ENCODE measurements at places on chromosomes 13 and 19.

DNA sequence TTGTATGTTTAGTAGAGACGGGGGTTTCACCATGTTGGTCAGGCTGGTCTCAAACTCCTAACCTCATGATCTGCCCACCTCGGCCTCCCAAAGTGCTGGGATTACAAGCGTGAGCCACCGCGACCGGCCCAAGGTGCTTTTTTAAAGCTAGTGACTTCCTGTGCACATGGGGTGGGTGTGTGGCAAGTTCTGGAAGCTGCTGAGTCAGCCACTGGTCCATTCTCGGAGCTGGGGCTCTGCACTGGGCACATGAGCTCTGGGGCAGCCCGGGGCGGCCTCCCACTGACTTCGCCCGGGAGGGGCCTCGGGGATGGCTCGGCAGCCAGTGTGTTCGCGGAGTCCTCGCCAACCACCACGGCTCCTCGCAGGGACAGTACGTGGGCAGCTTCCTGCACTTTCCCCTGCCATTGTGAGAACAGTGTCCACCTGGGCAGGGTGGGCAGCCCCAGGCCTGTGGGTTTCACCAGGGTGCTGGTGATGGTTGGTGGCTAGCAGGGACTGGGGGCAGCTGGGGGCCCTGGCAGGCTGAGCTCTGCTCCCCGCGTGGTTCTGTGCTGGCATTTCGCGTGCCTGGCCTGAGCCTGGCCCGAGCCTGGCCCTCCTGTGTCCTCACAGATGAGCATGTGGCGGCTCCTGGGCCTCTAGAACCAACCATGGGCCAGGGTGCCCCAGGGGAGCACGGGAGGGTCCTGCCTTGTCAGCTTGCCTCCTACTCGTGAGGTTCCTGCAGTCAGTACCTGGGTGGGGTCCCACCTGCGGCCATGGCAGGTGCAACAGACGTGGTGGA is 12.2 kb downstream of the CBARP start:
- DNase-seq: no peak

DNA sequence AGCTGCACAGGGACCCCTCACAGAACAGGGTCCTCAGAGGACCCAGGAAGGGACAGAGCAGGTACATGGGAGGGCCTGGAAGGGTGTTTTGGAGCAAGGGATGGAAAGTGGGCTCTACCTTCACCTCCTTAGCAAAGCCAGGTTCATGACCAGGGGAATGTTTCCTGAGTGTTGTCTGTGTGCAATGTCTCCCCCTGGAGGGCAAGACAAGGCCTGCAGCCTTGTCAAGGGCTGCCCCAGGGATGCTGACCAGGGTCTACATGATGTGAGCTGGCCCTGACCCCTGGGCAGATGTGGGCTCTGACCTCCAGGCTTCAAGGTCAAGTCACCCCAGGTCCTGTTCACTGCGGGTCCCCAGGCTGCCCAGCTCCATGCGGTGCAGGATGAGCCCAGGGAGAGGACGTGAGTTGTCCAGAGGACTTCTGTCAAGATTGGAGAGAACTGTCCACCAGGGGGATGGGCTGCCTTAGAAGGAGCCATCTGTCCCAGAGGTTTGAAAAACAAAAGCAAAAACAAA is 1.0 kb upstream of the CEACAM1 start:
- DNase-seq: peak; percentile 50

DNA sequence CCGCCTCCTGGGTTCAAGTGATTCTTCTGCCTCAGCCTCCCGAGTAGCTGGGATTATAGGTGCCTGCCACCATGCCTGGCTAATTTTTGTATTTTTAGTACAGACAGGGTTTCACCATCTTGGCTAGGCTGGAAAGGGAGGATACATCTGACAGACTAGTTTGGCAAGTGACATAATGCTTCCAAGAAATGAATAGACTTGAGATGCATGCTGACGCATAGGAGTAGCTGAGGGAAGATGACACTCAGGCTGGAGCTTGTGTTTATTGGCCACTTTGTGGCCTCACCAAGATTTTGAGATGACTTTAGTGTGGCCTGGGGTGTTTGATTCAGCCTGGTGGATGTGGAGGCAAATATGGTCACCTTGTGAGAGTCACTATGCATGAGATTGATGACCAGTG is 4.0 kb downstream of the ZNF586 start:
- DNase-seq: no peak

DNA sequence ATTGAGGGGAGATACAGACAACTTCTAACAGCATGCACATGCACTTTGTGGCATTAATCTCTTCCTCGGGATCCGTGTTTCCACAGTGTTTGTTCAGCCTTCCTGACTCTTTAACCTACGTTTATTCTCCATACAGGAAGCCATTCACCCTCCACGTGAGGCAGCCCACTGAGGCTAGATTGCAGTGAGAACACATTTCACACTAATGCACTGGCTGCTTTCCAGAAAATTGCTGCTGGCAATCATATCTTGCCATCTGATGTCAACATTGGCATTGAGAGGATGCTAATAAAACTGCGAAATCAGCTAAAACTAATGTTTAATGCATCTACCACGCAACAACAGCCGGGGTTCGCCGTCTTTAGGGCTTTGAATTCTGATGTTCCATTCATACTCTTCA is 30.0 kb downstream of the DCLK1 start:
- no peak for DNase-seq

GRCh38 chr13:58329746-58330145 is 698.2 kb downstream of the PCDH17 start:
- DNase-seq: no peak

GRCh38 chr19:964761-965694 is 19.1 kb upstream of the WDR18 start:
- no peak for DNase-seq

DNA sequence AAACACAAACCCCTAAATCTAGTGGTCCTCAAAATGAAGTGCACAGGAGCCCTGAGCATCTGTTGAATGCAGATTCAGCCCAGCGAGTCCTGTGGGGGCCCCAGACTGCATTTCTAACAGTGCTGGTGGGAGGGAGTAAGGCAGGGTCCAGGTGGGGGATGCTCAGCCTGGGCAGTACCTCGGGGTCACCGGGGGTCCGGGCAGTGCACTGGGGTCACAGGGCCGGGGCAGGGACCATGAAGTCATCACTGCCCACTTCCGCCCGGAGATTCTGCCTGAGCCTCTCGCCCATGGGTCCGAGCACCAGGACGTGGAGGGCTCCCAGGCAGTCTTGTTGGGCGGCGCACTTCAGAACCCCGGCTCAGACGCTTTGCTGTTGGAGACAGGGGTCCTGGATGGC is 838 bp upstream of the ATP4B start:
- DNase-seq: no peak

GRCh38 chr19:13069415-13070359 is 33.0 kb downstream of the LYL1 start:
- DNase-seq: no peak

- DNase-seq: no peak
Measured at GRCh38 chr13:41075485-41075884, 14.2 kb downstream of the WBP4 start.

- no peak for DNase-seq
Measured at GRCh38 chr13:46297361-46297811, 85.7 kb downstream of the LRRC63 start.

DNA sequence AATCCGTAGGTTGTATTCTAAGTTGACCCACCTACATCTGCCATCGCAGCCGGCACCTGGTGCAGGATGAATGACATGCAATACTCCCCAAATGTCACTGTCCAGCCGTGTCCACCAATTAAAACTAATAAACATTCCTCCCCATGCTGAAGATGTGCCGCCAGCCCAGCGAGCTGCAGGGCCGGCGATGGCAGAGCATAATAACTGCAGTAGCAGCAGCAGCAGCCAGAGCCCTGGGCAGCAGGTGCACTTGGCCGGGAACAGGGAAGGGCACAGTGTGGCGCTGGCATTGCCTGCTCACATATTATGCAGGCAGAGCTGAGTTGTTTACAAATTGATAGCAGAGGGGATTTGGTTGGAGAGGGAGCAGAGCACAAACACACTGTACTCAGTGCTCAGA is 754.9 kb downstream of the OLFM4 start:
- no peak for DNase-seq

- DNase-seq: no peak
Measured at GRCh38 chr13:23986619-23987018, 89.3 kb upstream of the C1QTNF9B start.

GRCh38 chr19:48595171-48595570 is 11.4 kb upstream of the SPACA4 start:
- DNase-seq: no peak

DNA sequence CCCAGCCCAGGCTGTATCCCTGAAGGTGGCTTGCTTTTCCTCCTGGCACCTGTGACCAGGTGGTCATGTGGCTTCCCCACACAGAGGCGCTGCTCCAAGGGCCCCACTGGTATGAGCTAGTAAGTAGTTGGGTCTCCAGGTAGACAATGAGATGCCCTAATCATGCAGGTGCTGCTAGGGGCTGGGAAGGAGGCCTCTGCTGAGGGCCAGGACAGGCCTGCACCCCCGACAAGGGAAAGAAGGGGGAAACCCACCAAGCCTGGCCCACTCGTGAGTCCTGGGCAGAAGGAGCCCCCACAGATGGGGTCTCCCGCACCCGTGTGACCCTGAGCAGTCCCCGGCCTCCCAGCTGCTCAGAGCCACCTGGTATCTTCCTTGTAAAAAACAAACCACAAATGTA is 13.2 kb downstream of the PEX11G start:
- DNase-seq: no peak

DNA sequence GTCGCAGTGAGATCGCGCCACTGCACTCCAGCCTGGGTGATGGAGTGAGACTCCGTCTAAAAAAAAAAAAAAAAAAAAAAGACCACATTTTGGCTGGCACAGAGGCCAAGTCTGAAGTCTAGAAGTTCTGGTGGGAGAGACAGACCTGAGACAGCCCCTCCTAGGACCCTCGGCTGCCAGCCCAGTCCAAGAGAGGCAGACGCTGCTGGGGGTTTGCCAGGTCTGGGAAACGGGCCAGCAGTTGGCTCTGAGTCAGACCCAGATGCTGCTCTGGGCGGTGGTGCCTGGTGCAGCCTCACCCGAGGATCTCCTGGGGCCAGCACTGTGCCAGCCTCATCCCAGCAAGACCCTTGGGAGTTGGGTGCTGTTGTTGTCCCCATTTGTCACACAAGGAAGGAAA is 5.8 kb downstream of the FCHO1 start:
- no peak for DNase-seq

DNA sequence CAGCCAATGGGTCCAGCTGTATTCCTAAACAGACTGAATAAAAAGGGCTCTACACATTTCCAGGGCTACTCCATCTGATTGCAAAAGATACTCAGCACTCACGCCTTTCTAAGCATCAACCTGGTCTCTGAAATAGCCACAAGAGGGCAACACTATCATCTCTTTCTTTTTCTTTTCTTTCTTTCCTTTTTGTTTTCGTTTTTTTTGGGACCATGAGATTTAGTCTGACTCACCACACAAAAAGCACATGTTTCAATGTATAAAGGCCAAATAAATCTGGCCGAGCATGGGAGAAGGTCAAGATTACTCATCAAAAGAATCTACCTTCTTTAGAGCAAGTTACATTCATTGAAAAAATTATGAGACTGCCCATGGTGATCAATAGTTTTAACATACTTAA is 805.6 kb upstream of the ARGLU1 start:
- no peak for DNase-seq

- no peak for DNase-seq
Measured at GRCh38 chr13:26528527-26528926, 29.0 kb upstream of the WASF3 start.

GRCh38 chr13:32548837-32549236 is 10.2 kb upstream of the N4BP2L2 start:
- DNase-seq: no peak

- DNase-seq: no peak
Measured at GRCh38 chr19:4970558-4971423, 1.9 kb downstream of the KDM4B start.

DNA sequence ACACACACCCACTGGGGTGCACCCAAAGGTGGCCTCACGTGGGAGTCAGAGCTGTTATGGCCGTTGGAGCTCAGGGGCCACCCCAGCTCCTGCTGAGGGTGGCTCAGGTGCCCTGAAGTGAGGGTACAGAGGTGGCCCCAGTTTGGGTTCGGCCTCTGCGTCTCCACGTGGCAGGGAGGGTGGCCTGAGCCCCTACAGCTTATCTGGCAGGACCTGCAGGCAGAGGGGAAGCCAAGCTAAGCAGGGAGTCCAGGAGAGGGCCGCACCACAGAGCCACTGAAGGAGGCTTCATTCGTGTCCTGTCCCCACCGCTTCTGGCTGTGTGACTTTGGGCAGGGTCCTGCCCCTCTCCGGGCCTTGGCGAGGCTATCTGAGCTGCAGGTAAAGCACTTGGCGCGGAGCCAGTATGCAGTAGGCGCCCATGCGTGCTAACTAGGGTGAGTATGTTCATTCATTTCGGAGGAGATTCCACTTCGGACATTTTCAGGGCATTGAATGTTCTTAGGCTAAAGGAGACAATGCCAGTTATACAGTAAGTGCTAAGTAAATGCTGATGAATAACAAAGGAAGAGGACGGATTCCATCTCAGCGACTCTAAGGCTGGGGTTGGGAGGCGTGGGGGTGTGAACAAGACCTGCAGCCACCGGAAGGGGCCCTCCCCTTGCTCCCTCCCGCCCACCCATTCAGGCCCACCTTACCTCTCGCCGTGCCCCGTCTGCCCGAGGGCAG is 4.9 kb downstream of the REX1BD start:
- DNase-seq: no peak

DNA sequence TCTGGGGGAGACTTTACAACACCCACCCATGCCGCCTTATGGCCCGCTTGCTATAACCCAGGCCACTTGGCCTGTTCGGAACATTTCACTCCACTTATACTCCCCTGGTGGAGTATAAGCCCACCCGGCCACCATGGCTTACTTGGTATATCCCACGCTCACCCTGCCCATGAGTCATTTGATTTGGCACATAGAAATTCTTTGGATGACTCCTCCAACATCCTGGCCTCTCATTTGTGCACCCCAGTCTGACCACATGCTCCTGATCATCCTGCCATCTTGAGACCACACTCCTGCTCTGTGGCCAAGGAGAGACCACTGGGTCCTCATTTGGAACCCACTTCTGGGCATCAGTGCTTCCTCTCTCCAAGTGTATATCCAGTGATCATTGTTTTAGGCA is 5.2 kb downstream of the SPACA6 start:
- no peak for DNase-seq

DNA sequence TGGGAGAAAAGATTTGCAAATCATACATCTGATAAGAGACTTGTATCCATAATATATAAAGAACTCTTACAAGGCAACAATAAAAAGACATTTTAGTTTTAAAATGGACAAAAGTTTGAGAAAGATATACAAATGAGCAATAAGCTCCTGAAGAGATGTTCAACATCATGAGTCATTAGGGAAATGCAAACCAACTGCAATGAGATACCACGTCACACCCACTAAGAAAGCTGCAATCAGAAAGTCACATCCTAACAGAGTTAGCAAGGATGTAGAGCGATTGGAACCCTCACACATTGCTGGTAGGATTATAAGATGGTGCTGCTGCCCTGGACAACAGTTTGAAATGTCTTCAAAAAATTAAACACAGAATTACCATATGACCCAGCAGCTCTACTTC is 50.3 kb downstream of the GSX1 start:
- DNase-seq: no peak

DNA sequence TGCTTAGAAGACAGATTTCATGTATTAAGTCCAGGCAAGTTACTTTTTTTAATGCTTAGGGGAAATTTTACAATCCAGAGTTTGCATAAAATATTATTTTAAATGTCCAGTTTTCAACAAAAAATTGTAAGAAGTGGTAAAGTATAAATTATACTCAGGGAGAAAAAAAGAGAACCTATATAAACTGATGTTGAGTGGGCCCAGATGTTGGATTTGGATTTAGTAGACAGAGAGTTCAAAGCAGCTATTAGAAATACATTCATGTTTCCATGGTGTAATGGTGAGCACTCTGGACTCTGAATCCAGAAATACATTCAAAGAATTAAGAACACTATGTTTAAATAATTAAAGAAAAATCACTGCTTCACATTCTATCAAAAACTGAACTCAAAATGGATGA is 349.9 kb upstream of the ZNF507 start:
- no peak for DNase-seq
